Stimulated activated CD4-positive, alpha-beta T cell treated with anti-CD3 and anti-CD28 coated beads, Interleukin-1b, Interleukin-23, amount 100 ng/mL, for 1 hour (primary cell): ENCODE measurements at places on chromosomes 2 and 18.

DNA sequence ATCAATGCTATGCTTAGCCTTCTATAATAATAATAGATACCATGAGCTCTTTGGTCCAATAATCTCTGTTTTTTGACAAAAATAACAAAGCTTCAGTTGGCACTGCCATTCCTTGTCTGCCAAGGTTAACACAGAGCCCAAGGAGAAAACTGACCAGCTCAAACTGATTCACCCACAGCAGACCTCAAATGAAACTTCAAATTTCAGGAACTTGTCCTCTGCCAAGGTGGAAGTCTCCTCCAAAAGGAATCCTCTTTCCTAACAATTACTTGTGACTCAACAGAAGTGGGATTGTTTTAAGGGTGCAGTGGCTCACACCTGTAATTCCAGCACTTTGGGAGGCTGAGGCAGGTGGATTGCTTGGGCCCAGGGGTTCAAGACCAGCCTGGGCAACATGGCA, 12.1 kb downstream of the AAK1 start:
- no peak for DNase-seq

DNA sequence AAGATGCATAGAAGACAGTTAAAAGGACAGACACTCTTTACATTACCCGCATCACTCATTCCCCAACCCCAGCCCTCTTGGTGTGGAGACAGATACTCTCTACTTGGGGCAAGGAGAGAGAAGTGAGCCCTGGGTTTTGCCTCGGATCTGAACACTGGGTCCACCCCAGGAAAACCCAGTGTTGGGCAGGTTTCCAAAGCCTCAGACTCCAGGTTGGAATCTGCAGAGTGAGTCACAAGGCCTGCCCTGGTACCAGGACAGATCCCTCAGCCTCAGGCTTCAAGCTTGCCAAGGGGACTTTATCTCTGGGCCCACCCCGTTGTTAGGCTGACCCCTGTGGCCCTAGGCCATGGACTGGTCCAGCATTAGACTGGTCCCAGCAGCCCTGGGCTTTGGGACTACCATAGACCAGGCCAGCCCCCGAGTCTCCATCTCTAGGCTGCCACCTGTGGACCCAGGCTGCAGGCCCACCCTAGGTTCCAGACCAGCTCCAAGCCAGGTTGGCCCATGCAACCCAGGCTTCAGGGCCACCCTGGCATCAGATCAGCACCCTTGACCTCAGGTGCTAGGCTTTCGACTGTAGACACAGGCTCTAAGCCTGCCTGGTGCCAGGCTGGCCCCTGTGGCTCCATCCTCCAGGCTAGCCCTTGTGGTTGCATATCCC, 112.8 kb downstream of the GULP1 start:
- DNase-seq, result no peak

- no peak for DNase-seq
These were observed 52.7 kb downstream of the MAP2 start for GRCh38 chr2:209476367-209477208.

DNA sequence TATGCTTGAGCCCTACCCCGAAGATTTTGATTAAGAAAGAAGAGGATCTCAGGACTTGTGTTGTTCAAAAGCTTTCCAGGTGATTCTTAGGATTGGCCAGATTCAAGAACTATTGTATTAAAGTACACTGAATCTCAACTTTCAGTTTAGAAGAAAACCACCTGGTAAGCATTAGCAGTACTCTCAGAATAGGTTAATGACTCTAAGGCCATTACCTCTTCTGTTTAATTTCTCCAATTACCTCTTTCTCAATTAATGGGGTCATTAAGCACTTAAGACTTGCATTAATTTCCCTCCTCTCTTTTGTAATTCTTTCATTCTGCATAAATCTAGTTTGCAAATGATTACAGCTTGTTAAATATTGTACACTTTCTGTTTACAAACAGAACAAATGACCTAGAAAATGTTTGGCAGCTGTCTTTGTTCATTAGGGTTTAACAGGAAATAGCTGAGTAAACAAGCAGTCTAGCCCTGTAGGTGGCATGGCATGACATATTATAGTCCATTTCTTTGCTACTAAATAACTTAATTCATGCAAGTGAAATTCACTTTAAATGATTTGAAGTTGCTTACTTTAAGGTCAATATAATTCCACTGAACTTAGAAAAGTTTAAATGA, 20.4 kb upstream of the TDRD15 start:
- no peak for DNase-seq

DNA sequence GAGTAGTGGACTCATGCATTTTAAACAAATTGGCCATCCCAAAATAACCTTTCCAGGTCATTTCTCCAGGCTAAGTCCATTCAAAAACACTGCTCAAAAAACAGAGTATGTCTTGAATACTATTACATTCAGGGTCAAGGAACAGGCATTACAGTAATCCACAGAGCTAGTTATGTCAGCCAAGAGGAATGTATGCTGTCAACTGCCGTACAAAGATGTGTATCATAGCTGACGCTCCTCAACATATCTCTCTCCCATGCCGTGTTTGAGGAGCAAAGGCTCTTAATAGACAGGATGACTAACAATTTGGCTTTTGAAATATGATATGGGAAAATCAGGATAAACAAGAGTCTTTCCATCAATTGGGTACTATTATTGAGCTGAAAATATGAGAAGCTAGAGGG, 68.8 kb upstream of the KCTD1 start:
- DNase-seq, result no peak

DNA sequence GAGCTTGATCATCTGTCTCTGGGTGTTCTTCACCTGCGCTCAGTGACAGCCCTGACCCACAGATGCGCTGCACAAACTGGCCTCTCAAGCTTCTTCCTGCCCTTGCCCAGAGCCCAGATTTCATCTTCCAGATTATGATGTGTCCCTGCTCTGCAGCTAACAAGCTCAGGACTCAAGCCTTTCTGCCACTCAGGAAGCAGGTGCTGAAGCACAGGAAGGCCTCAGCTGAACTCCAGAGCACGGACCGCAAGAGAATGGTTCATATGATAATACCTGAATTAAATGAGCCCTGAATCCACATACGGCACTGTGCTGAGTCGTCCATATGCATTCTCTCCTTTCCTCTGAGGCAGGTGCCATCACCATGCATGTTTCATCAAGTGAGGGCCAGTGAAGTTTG, 3.8 kb downstream of the CD207 start:
- DNase-seq, result no peak

GRCh38 chr2:168915441-168916330, 14.6 kb downstream of the G6PC2 start:
- no peak for DNase-seq

DNA sequence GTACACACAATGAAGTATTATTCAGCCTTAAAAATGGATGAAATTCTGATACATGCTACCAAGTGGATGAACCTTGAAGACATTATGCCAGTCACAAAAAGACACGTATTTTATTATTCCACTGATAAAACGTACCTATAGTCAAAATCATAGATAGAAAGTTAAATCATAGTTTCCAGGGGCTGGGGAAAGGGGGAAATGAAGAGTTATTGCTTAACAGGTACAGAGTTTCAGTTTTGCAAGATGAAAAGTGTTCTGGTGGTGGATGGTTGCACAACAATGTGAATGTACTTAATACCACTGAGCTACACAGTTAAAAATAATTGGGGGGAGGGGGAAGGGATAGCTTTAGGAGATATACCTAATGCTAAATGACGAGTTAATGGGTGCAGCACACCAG, 279.0 kb upstream of the STON1 start:
- no peak for DNase-seq

GRCh38 chr18:47826157-47827074, 104.0 kb downstream of the SMAD2 start:
- no peak for DNase-seq

- no peak for DNase-seq
These were observed 781.9 kb upstream of the ID2 start for GRCh38 chr2:7899923-7900322.

DNA sequence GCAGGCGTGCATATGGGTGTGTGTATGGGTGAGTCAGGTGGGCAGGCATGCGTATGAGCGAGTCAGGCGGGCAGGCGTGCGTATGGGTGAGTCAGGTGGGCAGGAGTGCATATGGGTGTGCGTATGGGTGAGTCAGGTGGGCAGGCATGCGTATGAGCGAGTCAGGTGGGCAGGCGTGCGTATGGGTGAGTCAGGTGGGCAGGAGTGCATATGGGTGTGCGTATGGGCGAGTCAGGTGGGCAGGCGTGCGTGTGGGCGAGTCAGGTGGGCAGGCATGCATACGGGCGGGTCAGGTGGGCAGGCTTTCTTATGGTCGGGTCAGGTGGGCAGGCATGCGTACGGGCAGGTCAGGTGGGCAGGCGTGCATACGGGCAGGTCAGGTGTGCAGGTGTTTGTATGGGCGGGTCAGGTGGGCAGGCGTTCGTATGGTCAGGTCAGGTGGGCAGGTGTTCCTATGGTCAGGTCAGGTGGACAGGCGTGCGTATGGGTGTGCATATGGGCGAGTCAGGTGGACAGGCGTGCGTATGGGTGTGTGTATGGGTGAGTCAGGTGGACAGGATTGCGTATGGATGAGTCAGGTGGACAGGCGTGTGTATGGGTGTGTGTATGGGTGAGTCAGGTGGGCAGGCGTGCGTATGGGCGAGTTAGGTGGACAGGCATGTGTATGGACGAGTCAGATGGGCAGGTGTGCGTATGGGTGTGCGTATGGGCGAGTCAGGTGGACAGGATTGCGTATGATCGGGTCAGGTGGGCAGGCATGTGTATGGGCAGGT, 28.7 kb upstream of the KLF11 start:
- no peak for DNase-seq

DNA sequence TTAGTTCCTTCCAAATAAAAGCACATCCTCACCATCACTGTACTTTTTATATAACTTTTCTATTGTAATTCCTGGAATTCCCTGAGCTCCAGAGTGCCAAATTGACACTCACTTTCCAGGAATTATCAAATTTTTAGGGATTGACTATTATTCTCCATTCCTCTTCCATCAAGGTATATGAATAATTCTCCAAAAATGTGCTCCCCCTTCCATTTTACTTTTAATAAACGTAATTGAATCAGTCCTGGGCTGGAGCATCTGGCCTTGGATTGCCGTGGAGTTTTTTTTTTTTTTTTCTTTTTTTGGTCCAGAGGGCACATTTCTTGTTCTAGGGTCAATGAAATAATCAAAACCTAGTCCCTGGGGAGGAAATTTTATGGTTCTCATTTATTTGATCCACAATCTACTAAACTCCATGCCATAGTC, 304.3 kb downstream of the CDCA7 start:
- DNase-seq, result no peak

DNA sequence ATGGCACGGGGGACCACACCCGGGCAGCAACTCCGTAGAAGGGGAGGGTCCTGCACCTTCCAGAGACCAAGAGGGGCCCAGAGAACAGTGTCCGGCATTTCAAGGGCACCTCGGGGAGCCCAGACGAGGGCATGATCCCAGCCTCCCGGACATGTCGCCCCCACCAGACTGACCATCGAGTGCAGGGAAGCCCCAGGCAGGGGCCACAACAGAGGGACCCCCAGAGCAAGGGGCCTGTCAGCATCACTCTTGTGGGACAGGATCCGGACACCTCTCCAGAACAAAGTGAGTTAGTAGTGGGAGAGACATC, 50.4 kb upstream of the CTDP1 start:
- DNase-seq, result no peak

DNA sequence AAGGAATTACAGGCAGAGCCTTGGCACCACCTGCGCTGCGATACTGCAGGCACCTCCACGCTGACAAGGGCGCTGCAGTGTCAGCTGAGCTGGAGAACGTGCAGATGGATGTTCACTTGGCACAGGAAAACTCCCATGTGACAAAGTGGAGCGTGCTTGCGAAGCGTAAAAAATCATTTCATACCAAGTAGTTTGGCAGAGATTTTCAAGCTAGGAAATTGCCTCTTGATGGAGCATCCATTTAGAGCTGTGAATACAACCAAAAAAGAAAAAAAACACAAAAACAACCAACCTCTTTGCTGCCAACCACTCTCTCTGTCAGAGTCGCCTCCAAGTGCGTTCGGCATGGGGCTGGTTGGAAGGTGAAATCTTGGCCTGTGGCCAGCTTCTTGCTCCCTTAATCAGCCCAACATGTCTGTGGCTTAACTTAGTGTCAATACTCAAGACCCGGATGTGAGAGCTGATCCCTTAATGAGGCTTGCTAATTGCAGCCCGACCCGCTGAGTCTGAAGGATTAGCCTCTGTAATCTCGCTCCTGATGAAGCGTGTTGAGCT, 38.1 kb downstream of the ACOXL start:
- no peak for DNase-seq

- no peak for DNase-seq
These were observed 140.8 kb downstream of the ALPK2 start for GRCh38 chr18:58488041-58488440.

DNA sequence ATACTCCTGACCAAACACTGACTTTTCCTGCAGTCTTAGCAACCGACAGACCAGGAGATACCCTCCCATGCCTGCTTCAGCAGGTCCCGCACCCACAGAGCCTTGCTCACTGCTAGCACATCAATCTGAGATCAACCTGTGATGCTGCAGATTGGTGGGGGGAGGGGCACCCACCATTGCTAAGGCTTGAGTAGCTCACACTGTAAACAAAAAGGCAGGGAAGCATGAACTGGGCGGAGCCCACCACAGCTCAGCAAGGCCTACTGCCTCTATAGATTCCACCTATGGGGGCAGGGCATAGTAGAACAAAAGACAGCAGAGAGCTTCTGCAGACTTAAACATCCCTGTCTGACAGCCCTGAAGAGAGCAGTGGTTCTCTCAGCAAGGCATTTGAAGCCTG, 109.7 kb downstream of the SP100 start:
- DNase-seq, result no peak

GRCh38 chr18:48260237-48260636, 148.9 kb downstream of the ZBTB7C start:
- DNase-seq, result no peak

GRCh38 chr2:165897726-165898125, 55.9 kb downstream of the TTC21B start:
- no peak for DNase-seq
